ENCODE measurements at places on chromosomes 2 and 18. TPM values are rescaled to one million over a fixed set of nuclear protein-coding genes. Genes with fewer than 3 reads are reported as not detected.

DNA sequence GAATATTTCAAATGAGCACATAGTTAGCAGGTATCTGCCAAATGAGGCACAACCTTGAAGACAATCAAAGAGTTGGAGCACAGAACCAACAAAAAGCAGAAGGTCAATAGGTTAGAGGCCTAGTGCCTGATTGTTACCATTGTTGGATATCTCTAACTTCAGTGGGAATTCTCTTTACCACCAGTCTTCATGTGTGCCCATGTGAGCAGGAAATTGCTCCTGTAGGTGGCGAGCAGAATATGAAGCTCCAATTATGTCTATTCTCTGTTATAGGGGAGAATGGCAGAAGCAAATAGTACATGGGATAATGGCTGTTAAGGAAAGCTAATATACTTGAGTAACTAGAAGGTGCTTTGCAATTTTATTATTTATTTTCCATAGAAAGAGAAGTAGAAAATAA is 14.9 kb upstream of the ZNF385B start:
- DNase-seq: no peak

GRCh38 chr2:216539120-216539519 is 40.5 kb downstream of the RPL37A start:
- no peak for DNase-seq

DNA sequence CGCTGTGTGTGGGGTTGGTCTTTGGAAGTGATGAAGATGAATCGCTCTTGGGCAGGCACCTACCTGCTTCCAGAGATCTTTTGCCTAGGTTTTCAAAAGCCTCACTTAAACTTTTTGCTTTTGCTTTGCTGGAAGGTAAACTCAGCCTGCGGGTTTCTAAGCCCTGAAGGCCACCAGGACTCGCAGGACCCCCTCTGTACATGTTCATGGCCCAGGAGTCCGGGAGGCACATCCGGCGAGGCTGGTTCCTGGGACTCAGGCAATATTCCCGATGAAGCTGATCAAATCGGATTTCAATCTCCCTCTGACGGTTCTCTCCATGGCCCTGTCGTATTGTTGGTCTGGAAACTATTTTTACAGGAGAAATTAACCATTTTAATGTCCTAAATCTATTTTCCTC is 13.2 kb downstream of the HJURP start:
- no peak for DNase-seq

Gene ANKAR
- 7.1 TPM for polyA plus RNA-seq

- no peak for DNase-seq
Measured at GRCh38 chr2:29072971-29073725, 1.2 kb downstream of the PCARE start.

DNA sequence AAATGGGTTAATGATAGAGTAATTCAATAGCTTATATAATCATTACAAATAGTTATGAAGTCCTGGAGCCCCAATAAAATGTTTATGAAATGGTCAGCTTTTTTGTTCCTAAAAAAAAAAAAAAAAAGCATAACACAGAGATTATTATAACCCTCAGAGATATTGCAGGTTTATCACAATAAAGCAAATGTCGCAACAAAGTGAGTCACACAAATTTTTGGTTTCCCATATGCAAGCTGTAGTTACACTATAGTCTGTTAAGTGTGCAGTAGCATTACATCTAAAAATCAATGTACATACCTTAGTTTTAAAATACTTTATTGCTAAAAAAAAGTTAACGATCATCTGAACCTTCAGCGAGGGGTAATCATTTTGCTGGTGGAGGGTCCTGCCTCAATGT is 20.0 kb downstream of the WDFY1 start:
- DNase-seq: no peak

Gene COBLL1
- polyA plus RNA-seq: 17.5 TPM

Gene UGT1A10
- not detected for polyA plus RNA-seq

GRCh38 chr2:89763254-89763580 is 1071.7 kb downstream of the RPIA start:
- no peak for DNase-seq

- peak; percentile 17 for DNase-seq
Measured at GRCh38 chr2:101386599-101387150, 628 bp downstream of the CREG2 start.

DNA sequence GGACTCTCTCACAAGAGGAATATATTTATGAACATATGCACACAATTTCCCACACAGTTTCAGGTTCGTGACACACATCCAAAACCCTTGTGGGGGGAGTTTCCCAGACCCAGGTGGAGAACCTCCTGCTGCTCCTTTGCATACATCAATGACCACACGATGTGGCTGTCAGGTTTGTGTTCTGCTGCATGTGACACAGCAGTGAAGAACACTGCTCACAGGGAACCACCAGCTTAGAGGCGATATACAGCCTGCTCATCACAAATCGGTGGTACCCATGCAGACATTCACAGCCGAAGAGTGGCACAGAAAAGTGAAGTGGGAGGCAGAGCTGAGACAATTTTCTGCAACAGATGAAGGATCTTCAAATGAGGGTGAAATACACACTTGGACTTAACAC is 175.6 kb upstream of the ZFP36L2 start:
- no peak for DNase-seq

DNA sequence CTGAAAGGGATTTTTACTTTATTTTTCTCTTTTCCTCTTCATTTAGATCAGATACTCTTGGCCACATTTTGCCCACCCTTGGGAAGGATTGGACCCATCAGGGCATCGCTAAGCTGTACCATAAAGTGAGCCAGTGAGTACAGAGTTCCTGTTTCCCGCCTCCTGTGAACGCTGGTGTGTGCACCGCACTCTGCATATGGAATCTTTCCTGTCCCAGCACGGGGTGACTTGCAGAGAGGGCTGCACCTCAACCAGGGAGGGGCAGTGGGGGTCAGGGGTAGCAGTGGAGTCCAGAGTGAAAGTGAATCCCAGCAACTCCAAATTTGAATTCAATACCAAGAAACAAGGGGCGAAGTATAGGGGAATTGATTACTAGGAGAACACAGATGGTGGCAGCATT is 58.6 kb downstream of the LPIN1 start:
- DNase-seq: no peak

- no peak for DNase-seq
Measured at GRCh38 chr18:2984091-2984490, 28.9 kb downstream of the LPIN2 start.

DNA sequence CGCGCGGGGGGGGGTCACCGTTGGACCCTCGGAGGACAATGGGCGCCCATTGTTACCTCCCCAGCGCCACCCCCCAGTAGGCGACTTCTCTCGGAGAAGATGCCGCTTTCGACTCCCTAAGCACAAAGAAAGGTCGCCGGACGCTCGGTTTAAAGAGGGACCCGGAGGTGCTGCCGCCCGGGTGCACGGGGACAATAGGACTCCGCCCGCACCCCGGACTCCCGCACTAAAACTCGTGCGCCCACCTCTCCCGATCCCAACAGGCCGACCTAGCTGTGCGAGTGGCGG is 318 bp upstream of the CDC42EP3 start:
- no peak for DNase-seq

GRCh38 chr2:75645643-75646042 is 940 bp upstream of the MRPL19 start:
- no peak for DNase-seq

GRCh38 chr2:10520154-10520553 is 72.0 kb upstream of the ODC1 start:
- no peak for DNase-seq

GRCh38 chr2:36670881-36671595 is 25.5 kb upstream of the VIT start:
- no peak for DNase-seq

DNA sequence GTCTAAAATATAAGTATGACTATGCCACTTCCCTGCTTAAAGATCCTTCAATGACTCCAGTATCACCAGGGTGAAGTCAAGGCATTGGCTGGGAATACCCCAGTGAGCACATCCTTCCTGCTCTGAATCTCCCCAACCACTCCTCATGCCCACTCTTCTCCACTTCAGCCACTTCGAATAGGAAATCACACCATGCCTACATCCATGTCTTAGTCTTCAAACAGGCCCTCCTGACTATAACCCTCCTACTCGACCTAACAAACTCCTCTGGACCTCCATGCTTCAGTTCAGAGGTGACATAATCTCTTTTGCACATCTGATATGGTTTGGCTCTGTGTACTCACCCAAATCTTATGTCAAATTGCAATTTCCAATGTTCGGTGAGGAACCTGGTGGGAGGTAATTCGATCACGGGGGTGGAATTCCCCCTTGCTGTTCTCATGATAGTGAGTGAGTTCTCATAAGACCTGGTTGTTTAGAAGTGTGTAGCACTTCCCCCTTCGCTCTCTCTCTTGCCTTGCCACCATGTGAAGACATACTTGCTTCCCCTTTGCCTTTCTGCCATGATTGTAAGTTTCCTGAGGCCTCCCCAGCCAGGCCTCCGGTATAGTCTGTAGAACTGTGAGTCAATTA is 87.8 kb upstream of the TFCP2L1 start:
- no peak for DNase-seq

DNA sequence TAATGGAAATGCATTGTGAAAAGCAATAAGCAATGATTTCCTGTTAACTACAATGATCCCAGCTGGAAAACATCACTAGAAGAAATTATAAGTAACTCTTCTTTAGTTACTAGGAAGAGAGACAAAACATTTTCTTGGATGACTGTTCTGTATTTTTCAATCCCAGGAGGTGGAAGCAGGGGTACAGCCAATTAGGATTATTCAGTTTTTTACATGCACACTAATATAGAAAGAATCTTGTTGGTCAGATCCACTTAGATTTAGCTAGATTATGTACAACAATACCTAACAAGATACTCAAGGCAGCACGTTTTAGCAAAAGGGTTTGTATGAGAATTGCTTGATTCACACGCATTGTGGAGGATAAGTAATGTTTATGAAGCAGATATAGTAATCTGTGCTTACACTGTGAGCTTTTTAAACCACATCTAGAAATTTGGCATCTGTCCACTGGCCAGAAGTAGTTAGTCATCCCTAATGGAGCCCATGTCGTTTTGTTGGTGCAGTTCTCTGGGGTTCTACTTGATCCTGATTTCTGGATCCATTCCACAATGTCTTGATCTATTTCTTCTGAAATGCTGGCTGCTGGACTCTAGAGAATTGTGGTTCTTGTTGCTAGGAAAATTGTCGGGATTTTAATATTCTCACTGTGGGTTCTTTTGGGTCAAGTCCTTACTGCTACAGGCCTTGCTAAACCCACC is 199.7 kb downstream of the ADCYAP1 start:
- DNase-seq: no peak

DNA sequence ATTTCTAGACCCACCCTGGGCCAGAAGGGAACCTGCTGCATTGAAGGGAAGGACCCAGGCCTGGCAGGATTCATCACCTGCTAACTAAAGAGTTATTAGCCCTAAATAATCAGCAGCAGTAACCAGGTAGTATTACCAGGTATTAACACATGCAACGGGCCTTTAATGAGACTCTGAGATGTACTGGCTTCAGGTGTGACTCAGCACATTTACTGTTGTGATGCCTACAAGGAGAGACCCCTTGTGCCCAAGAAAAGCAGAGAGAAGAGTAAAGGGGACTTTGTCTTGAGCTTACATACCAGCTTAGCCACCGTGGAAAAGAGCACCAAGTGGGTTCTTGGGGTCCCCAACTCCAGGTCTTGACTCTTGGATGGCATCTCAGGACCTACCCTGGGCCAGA is 243.1 kb upstream of the SLC39A10 start:
- no peak for DNase-seq

DNA sequence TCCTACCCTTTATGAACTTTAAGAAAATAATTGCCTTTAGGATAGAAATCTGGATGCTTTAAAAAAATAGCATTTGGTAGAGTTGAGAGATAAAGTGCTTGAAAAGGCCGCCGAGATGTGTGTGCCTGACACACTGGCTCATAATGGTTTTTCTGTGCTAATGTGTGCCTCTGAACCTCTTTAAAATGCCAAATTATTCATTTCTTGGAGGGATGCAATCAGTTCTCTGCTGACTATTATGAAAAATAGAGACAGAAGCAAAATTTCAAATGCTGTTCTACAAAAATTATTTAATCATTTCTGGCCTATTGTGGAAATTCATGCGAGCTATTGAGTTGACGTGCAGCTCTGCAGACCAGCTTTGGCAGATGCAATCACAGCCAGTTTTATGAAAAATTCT is 18.0 kb upstream of the MBP start:
- DNase-seq: peak; percentile 58

DNA sequence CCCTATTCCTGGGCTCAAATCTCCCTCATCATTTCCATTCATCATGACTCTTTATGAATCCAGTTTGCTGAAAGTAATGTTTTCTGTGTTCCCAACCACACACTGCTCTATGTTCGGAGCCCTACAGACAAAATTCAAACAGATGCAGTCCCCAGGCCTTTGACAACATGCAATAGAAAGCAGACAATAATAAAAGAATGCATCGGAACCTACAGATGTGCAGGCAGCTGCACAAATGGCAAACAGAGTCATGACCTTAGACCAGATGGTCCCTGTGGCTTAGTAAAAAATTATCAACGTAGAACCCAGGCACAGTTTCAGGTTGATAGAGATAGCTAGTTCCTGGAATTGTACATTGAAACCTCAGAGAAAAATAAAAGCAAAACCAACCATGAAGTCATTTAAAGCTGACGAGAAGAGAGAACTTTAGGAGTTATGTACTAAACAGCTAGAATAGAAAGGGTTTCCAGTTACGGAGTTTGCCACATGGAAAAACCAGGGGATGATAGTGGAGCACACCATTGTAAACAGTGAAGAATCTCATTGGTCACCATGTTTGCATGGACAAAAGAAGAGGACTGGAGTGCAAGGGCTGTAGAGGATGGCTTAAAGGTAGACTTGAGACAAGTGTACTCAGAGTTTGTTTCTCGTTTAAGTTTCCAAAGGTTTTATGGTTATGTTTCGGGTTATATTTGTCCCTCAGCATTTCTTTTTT is 23.2 kb upstream of the ACVR1 start:
- no peak for DNase-seq

DNA sequence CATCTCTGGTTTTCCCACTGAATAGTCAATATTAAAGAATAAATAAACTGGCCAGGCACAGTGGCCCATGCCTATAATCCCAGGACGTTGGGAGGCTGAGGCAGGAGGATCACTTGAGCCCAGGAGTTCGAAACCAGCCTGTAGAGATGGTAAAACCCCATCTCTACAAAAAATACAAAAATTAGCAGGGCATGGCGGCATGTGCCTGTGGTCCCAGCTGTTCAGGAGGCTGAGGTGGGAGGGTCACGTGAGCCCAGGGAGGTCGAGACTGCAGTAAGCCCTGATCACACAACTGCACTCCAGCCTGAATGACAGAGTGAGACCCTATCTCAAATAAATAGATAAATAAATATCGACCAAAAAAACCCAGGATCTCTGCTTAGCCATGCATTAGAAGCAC is 50.2 kb upstream of the BIN1 start:
- DNase-seq: no peak

Gene SCG2
- polyA plus RNA-seq: 176 TPM

Gene CRACDL
- polyA plus RNA-seq: 3.9 TPM

GRCh38 chr2:125254010-125254409 is 1228.9 kb downstream of the CNTNAP5 start:
- DNase-seq: no peak

DNA sequence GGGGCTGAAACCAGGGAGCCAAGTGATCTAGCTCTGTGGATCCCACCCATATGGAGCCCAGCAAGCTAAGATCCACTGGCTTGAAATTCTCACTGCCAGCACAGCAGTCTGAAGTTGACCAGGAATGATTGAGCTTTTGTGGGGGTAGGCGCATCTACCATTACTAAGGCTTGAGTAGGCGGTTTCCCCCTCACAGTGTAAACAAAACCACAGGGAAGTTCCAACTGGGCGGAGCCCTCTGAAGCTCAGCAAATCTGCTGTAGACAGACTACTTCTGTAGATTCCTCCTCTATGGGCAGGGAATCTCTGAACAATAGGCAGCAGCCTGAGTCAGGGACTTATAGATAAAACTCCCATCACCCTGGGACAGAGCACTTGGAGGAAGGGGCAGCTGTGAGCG is 96.7 kb downstream of the CCDC148 start:
- no peak for DNase-seq

- DNase-seq: no peak
Measured at GRCh38 chr2:48755473-48755872, at the start of gene LHCGR. Gene LHCGR, minus strand, starts transcription at chr2:48755724. Its CDS starts 53 bp downstream, at chr2:48755671.

Gene RRM2
- 40.3 TPM for polyA plus RNA-seq

Data from spinal cord (tissue), 10 donors.